NCI-H1436 (cell line): ENCODE measurements at places on chromosomes 12 and 14.

DNA sequence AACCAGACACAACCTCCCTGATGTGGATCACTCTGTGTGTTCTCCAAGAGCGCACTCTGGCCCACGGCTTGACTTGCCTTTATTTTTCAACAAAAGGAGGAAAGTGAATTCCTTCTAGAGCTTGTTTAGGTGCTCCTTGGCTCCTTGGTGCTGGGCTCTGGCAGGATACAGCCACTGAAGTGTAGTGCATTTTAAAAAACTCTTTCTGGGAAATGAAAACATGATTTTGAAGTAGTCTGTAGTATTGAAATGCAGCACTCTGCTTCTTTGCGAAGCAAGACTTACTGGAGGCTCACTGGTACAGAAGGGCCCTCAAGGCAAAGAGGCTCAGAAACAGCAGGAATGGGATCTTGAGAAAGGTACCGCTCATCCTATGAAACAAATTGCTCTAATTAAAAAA lies 81.6 kb downstream of the PTCSC3 start:
- no peak for DNase-seq

GRCh38 chr12:80707830-80708258 lies 410 bp downstream of the MYF6 start:
- no peak for DNase-seq

- DNase-seq: no peak
Observed at GRCh38 chr14:52227619-52228222, 39.8 kb upstream of the PTGDR start.

DNA sequence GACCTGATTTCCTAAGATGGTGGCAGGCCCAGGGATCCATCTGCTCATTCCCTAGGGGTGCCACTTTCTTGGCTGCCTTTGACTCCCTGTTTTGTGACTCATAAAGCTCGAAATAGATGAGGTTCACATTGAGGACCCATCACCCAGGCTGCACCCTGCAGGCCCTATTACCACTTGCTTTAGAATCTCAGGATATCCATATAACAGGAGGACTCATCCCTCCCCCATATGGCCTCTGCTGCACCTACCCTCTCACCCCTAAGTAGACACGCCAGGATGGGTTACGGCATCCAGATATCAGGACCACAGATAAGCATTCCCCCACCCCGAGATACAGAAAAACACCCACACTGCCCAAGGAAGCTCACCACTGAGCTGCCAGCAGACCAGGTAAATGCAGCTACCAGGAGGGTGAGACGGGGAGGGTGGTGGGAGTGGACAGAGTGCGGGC lies 155.7 kb downstream of the DPF3 start:
- no peak for DNase-seq

GRCh38 chr14:60775296-60775695 lies 40.7 kb downstream of the MNAT1 start:
- DNase-seq: no peak

DNA sequence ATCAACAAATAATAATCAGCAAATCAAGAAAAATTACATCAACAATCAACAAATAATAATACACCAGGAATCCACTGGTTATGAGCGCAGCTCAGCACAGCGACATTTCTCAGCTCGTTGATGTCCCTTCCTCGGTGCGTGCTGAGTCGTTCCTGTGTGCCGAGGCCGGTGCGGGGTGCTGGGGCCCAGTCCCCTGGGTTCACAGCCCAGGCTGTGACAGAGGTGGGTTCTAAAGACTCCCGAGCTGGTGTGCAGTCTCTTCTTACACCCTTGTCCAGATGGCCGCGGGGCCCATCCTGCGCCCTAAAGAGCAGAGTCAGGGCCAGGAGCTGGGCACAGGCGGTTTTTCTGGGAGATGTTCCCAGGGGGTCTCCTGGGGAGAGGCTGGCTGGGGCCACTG lies 26.9 kb upstream of the TRAF3 start:
- DNase-seq: no peak

GRCh38 chr14:20794644-20795369 lies 7.8 kb downstream of the RNASE1 start:
- no peak for DNase-seq

DNA sequence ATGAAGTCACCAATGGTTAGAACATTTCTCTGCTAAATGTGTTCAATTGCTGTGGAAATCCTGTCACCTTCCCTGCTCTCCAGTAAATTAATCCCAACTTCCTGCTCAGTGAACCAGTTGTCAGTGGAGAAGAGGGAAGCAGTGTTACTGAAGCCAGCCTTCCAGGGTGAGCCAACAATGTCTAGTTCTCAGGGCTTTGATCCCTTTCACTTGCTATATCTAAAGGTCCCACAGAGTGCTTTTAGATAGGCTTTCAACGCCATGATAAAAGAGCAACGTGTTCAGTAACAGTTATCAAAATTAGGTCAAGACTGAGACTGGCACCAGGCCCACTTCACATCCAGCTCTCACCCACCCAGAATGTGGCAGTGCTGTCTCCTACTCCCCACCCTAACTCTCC lies 139.7 kb downstream of the KCNH5 start:
- DNase-seq: no peak

- no peak for DNase-seq
Observed at GRCh38 chr14:42429401-42429800, 822.7 kb downstream of the LRFN5 start.

- no peak for DNase-seq
Observed at GRCh38 chr12:94421868-94422740, 37.6 kb downstream of the CEP83 start.

DNA sequence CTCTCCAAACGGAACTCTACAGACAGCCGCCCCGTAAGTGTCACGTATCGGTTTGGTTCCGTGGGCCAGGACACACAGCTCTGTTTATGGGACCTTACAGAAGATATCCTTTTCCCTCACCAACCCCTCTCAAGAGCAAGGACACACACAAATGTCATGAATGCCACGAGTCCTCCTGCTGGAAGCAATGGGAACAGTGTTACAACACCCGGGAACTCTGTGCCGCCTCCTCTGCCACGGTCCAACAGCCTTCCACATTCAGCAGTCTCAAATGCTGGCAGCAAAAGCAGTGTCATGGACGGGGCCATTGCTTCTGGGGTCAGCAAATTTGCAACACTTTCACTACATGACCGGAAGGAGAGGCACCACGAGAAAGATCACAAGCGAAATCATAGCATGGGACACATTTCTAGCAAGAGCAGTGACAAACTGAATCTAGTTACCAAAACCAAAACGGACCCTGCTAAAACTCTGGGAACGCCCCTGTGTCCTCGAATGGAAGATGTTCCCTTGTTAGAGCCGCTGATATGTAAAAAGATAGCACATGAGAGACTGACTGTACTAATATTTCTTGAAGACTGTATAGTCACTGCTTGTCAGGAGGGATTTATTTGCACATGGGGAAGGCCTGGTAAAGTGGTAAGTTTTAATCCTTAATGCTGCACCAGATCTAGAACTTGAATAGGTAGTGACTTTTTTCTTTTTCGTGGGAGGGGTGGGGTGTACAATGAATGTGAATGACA lies 69.7 kb downstream of the WDR20 start:
- DNase-seq: no peak

DNA sequence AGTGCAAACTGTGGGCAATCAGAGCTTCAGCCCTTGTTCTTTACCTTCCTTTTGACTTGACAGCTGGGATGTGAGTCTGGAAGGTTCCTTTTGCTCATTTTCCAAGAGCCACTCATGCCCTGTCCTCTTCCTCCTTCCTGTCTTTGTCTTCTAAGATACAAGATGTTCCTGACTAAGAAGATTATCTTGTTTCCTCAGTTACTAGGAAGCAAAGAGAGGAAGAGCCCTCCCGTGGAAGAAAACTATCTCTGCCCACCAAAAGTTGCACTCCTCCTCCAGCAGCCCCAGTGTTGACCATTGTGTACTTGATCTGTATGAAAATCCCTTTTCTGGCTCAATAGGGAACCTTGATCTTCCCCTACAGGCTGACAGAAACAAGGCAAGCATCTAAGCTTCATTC lies 138.0 kb downstream of the C12orf75 start:
- DNase-seq: no peak

DNA sequence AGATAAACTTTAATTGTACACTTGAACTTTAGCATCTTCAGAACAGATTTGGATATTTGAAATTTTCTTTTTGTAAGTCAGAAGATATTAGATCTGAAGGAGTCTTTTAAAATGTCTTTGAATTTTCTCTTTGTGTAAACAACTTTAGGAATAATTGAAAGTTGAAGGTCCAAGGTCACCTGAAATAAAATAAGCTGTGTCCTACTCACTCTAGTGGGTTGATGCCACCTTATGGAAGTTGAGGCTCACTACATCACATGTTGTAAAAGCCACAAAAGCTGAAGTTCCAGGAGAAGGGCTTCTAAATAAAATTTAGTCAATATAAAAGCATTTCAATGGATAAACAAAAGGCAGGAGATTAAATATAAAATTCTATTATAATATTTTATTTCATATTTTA lies 122.0 kb upstream of the ATXN7L3B start:
- no peak for DNase-seq

DNA sequence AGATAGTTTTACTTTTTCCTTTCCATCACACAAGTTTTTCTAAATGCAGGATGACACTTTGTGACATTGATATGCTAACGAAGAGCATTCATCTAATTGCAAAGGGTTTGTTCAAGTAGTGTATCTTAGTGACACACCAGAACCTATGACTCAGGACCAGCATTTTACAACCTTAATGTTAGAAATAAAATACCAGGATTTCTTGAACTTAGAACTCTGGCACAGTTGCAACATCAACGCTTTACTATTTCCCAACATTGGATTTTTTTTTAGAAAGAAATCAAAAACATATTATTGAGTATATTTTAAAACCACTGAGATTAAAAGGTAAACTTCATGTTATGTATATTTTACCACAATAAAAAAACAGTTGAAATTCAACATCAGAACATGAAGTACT lies 17.9 kb upstream of the PLEKHG6 start:
- no peak for DNase-seq

GRCh38 chr14:75822522-75823141 lies 159.2 kb downstream of the TGFB3 start:
- DNase-seq: no peak

DNA sequence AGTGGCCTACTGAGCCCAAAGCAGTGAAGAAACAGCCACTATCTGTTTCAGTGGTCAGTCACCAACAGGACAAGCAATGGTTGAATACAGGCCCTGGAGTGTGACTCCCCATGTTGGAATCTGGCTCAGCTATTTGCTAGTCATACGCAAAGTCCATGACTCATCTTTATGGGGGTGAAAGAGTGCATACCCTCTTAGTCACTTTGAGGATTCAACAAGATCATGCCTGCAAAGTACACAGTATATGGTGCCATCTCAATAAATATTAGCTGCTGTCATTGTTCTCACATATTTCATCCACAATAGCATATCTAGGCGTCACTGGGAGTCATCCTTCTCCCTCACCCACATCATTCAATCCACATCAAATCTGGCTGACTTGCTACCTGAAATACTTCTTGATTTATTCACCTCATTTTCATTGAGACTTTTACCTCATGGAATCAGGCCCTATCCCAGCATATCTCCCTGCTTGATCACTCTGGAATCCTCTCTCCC lies 26.4 kb upstream of the STAB2 start:
- no peak for DNase-seq

DNA sequence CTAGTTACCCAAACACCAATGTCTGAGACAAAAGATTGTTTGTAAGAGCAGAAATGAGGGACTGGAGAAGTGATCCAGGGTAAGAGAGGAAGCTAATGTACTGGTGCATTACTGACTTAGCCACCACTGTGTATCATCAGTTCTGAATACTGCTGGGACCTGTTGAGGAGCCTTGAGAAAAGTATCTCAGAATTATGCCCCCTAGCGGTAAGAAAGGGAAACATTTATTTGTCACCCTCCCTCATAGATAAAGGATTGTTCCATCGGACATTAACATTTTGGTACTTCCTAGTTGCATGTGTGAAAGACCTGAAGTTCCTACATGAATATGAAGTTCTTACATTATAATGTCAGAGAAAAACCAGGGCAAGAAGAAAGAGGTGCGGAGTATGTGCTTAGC lies 612.5 kb downstream of the FSCB start:
- no peak for DNase-seq

- DNase-seq: no peak
Observed at GRCh38 chr14:20790464-20791116, 9.5 kb downstream of the RNASE6 start.

DNA sequence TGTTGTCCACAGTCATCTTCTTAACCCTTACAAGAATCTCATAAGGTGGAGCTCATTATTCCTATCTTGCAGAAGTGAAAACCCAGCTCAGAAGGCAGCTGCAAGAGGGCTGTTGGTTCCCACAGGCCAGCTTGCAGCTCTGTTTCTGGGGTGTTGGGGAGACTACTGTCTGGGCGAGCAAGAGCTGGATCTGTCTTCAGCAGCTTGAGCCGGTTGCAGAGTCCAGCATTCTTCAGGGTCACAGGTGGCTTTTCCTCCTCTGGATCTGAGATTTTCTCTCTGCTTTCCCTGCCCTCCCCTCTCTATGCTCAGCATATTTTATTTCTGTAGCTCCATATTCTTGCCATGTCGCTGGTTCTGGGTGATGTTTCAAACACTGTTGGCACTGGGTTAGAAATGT lies 87.4 kb downstream of the PAPOLA start:
- no peak for DNase-seq
